ENCODE measurements at places on chromosomes 3 and 15.

- no peak for DNase-seq
Observed at GRCh38 chr15:96416218-96416933, 85.9 kb downstream of the NR2F2 start.

DNA sequence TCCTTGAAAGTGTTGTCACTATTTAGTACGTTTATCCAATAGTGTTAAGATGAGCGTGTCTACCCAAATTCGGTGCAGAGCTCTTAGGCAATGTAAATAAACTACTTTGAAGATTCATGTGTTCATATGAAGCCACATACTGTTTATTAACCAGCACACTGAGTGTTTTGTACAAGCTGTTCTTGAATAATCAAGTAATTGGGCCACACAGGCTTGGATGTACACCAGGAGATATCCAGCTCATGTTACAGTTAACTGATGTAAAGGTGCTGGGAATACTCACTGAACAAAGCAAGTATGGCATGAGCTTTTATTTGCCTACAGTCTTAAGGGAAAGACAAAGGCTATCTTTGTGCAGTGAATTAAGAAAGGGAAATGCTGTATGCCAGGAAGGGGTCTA lies 632 bp upstream of the DHX36 start:
- DNase-seq, result no peak

- no peak for DNase-seq
Observed at GRCh38 chr15:29695489-29696167, 126.6 kb downstream of the TJP1 start.

- no peak for DNase-seq
Observed at GRCh38 chr3:157319672-157320071, 117.0 kb upstream of the PTX3 start.

GRCh38 chr3:102002056-102002455 lies 152.7 kb downstream of the NFKBIZ start:
- no peak for DNase-seq

DNA sequence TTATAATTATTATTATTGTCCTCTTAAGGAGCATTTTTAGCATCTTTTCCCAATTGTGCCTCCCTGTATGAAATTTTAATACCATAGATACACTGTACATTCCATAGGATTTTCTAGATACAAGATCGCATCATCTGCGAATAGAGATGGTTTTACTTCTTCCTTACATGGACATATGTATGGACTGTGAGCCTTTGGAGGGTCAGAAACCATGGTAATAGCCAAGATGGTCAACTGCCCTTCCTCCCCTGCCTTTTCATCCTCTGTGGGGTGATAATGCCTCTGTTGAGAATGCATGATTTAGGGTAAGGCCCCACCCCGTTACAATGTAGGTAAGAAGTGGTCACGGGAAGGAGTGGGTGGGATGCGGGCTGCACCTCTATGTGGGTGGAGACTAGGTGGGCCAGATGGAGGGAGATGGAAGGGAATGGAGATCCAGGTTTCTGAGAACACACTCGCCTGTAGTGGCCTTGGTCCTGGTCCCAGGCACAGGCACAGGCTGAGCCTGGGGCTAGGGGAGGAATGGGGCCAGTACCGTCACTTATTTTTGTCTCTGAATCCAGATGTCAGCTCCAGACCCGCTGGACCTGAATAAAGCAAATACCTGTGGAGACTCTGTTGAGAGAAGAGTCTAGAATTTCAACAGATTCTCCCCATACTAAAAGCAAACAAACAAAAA lies 31.7 kb downstream of the GOLGA6A start:
- no peak for DNase-seq

DNA sequence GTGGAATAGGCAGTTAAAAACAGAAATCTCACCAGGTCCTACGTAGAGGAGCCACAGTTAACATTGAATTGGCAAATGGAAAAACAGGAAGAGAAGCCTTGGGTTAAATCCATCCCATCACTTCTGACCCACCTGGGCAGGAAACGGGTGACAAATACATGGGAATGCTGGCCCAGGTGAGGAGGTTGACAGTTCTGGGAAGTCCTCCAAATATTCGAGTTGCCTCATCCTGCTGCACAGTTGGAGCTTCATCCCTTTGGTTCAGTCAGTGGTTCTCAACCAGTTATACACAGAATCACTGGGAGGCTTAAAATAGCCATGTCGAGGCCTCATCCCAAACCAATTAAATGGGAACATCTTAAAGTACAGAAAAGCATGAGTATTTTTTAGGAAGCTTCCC lies 5.3 kb downstream of the MYZAP start:
- DNase-seq, result no peak

GRCh38 chr15:79378394-79379109 lies 53.6 kb upstream of the MINAR1 start:
- no peak for DNase-seq

- DNase-seq, result peak; percentile 72
Observed at GRCh38 chr3:63967675-63968611, 55.4 kb downstream of the PSMD6 start.

DNA sequence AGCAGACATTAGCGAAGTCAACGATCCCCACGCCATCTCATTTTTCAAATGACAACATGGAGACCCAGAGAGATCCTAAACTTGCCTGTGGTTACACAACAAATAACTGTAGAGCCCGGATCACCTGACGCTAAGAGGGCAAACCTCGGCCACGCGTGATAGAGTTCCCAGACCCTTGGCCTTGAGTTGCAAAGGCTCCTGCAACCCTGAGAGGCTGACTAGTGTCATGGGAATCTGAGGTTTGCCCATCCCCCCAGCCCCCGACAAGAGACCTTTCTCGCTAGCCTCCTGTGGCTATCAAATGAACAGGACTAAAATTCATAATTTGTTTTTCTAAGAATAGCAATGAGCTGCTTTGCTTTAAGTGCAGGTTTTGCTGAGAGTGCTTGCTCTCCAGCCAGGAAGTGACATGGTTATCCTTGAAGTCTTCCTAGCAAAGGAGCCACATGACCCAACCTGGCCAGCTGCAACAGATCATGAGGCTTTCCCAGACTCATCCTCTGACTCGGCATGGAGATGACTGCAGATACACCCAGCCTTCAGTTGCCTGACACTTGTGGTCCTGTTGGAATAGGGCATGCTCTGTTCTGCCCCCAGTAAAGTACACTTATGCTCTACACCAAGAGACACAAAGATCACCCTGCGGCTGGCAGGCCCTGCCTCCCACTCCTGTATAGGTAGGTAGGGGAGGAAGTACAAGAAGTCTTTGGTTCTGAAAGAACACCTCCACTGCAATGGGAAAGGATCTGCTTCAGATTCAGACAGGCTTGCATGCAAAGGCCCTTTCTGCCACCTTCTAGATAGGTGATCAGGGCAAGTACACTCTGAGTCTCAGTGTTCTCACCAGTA lies 36.0 kb downstream of the MCF2L2 start:
- DNase-seq, result no peak

DNA sequence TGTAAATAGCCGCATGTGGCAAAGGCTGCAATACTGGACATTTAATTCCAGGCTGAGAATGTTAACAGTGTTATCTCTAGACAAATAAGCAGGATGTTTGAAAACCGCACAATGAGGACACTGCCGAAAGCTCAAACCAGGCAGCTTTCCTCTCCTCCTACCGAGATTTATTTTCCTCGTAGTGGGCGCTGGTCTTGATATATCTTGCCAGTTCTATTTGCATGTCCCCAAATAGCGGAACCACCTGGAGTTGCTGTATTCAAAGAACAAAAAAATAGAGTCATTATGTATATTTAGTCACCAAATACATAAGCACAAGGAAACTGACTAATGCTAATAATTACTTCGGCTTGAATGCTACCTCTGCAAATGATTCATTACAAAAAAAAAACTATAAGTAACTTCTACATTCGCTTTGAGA lies 46.5 kb downstream of the CYFIP1 start:
- no peak for DNase-seq

DNA sequence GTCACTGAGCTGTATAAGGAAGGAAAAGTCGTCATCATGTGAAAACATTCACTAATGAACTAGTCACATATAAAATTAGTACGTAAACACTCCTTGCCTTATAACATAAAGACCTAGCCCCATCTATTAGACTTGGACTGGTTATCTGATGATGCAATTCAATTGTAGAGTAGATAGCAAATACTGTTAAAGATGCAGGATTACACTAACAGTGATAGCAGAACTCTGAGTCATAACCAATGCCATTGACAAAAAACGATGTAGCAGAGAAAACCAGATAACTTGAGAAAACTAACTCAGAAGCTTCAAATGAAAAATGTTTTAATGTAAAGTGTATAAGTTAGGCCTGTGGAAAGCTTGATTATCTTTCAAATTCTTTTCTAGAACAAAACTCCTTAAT lies 132.2 kb downstream of the WDR72 start:
- no peak for DNase-seq

DNA sequence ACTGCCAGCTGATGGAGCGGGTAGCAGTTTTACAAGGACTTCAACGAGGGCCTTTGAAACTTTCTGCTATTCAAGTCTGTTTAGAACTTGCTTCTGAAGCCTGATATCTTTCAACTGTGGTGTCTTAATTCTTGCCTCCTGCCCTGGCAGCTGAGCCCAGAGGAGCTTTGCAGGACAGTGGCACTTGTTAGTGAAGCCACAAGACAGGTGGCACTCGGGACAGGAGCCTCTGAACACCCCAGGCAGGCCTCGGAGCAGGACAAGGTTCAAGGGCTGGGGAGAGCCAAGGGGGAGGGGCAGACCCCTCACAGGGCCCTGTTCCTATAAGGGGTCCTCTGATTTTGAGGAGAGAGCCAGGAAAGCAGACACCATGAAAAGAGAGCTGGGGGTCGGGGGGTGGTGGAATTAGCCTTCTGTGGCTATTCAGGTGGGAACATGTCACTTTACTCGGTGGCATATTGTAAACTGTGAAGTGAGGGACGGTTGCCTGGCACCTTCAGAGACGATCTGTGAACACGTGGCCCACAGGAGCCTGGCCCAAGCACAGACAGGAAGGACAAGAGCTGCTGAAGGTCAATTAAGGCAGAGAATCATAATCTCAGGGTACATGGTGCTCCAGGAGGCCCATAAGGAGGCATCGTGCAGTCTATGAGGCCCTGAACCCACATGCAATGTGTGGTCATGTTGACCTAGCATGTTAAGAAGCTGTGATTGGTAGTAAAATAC lies 30.1 kb upstream of the KY start:
- no peak for DNase-seq

Measured in CD4-positive, alpha-beta T cell treated with Interleukin-2 at 100 ng/mL for 4 hours (primary cell).